ENCODE measurements at places on chromosomes 2 and 18. TPM values are rescaled to one million over a fixed set of nuclear protein-coding genes. Genes with fewer than 3 reads are reported as not detected.
A peak's percentile ranks its signal among the peaks of the same experiment; 100 is the strongest.

- peak; percentile 82 for DNase-seq
These were observed 21.6 kb downstream of the PTPN2 start for GRCh38 chr18:12862467-12862866.

DNA sequence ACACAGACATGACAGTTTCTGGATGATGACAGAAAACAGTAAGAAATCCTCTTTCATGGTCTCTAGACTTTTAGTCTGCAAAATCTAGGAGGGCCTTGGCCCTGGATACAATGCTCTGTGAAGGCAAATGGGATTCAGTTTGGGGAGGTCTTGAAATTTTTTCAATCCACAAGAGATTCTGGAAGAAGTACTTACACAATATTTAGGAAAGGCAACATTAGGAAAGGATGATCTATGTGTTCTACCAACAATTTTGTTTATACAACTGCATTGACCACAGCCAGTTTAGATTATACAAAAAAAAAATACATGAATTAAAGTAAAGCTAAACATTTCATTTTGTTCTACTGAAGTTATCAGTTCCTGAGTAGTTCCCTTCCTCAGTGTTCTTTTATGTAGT is 208.0 kb downstream of the SRBD1 start:
- DNase-seq, result no peak

GRCh38 chr2:107281637-107282036 is 395.7 kb upstream of the ST6GAL2 start:
- DNase-seq, result no peak

DNA sequence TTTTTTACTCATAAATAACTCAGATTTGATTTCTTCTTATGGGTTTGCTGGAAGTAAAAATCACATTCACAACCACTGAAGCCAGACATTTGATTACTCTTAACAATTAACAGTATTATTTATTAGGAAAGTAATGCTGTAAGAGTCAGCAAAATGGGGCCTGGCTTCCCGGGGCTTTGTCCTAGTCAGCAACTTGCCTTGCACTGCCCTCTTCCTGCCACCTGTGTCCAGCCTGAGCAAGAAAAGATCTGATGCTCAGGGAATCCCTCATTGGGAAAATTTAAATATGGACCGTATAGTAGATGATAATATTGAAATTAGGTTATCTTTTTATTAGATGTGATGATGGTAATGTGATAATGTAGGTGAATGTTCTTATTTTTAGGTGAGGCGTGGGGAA is 30.8 kb upstream of the ACYP2 start:
- DNase-seq, result no peak

DNA sequence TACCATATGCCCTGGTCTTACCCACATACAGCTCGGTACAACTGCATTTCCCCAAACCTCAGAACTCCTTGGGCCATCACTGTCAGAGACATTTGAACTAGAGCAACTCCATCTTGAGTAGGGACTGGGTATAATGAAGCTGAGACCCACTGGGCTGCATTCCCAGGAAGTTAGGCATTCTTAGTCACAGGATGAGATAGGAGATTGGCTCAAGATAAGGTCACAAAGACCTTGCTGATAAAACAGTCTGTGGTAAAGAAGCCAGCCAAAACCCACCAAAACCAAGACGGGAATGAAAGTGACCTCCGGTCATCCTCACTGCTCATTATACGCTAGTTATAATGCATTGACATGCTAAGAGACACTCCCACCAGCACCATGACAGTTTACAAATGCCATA is 131.3 kb downstream of the PIK3C3 start:
- DNase-seq, result no peak

- DNase-seq, result no peak
These were observed 8.1 kb upstream of the GPBAR1 start for GRCh38 chr2:218252509-218253231.

- DNase-seq, result no peak
These were observed 352.0 kb downstream of the THSD7B start for GRCh38 chr2:137117385-137117784.

- DNase-seq, result no peak
These were observed 7.9 kb downstream of the UGP2 start for GRCh38 chr2:63849381-63850203.

- no peak for DNase-seq
These were observed 39.2 kb upstream of the SULT1C3 start for GRCh38 chr2:108200569-108200968.

DNA sequence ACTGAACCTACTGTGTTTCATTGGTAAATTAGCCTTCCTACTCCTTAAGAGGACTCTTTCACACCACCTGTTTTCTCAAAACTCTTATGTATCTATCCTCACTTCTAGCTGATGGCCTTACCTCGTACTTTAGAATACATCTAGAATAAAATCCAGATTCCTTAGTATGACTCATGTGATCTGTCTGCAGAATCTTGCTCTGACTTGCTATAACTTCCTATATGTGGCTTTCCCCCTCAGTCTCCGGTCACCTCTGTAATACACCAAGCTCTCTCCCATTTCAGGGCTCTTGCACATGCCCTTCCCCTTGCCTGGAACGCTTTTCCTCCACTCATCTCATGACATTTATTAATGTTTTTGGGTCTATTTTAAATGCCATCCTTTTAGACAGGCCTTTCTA is 95.6 kb upstream of the LHCGR start:
- no peak for DNase-seq

- no peak for DNase-seq
These were observed 53.8 kb upstream of the TMEM182 start for GRCh38 chr2:102707796-102708695.

DNA sequence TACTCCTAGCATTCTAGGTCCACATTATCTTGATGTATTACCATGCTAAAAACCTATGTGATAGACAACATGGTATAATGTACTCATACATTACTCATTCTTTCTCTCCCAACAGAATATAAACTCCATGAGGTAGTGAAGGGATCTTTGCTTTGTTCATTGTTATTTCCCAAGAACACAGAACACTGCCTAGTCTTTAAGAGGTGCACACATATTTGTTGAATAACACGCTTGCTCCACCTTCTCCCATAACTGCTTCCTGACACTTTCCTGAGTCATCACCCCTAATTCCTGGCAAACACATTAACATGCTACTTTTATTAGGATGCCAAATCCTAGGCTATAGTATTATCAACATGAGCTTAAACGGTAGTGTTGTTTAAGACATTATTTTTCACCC is 41.3 kb downstream of the REV1 start:
- no peak for DNase-seq

DNA sequence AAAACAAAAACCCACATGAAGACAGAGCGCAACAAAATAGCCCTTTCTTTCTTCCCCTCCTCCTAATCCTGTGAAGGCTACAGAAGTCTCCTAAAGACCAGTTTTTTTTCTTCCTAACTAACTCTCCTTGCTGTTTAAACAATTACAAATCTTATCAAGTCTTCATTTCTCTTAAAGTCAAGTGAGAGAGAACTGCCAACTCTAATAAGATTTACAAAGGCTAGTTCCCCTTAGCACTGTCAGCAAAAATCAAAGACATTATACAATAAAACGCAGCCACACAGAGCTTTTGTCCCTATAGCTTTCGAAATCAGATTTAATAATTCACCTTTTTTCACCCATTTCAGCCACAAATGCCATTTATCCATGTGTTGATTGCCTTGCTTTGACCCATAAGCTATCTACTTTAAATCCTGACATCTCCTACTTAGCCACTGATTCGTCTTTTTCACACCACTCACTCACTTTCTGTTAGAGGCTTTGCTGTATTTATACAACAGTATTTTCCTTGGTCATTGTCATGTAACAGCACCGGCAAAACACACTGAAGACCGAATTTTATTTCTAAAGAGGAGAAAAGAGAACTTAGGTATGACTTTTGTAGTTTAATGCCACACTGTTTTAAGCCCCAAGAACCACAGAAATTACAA is 5.9 kb downstream of the NRXN1 start:
- DNase-seq, result no peak

DNA sequence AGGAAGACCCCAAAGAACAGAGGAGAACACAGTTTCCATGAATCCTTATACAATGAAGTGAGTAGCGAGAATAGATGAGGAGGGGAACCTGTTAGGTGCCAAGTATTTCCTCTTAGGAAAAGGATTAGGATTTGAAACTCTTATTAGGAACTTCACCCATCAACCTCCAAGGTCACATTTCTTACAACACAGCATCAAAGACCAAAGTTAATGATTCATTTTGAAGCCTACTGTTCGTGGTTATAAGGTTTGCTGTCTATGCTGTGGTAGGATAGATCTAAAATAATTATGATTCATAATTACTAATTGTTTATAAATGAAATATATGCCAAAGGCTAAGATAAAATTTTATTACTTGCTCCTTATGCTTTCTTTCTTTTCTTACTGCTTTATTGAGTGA is 6.1 kb downstream of the CFAP221 start:
- DNase-seq, result no peak

GRCh38 chr2:20015482-20016083 is 3.1 kb upstream of the MATN3 start:
- DNase-seq, result no peak

GRCh38 chr2:239309398-239310245 is 91.2 kb downstream of the HDAC4 start:
- DNase-seq, result no peak

DNA sequence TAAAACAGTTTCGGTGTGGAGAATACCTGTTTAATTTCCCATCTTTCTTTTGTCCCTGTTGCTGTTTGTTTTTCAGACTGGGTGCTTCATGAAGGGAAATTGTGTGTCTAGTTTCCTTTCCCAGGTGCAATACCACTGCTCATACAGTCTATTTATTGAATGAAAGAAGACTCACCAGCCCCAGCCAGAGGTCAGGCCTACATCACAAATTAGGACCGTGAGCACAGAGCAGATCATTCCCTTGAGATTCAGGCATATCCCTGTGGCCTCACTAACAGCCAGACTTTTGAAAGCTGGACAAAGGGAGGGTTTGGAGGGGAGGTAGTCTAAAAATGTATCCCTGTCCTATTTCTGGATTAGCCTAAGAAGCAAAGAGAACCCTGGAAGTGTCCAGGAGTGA is 278.9 kb downstream of the IRS1 start:
- DNase-seq, result no peak

DNA sequence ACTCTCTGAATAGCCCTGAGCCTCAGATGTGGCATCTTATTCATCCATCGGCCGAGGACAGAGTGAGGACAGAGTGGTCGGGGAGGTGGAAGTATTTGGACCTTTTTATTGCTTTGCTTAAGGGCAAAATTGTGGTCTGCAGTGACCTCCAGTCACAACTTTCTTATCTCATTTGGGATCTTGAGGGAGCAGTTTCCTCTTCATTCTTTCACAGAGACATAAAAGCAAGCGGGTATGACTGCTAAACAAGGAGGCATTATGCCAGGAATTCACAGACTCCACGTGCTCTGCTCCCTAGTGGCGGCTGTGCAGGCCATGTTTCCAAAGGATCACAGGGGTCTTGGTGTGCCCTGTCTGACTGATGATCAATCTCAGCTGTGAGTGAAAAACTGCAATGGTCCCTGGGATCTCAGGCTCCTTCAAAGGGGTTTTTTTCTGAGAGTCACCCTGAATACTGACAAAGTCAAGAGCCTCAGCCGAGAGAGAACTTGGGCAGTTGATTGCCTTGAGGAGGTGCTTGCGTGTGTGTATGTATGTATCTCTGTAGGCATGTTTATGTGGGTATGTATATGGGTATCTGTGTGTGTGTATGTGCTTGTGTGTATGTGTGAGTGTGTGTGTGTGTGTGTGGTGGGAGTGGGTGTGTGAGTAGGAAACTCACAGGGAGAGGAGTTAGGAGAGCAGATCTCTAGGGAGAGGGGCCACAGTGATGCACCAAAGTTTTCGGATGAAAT is 47.7 kb downstream of the RAPGEF4 start:
- no peak for DNase-seq

GRCh38 chr18:79554321-79554720 is 125.3 kb upstream of the CTDP1 start:
- DNase-seq, result no peak

The ADCYAP1 gene
- not detected for total RNA-seq

The GALNT3 gene
- 22.6 TPM for total RNA-seq

The FRZB gene
- total RNA-seq, result 4.7 TPM

The CNGA3 gene
- not detected for total RNA-seq

The SERPINE2 gene
- total RNA-seq, result 76.0 TPM

The HOXD12 gene
- total RNA-seq, result not detected

The RBKS gene
- 1.1 TPM for total RNA-seq

The ANKRD30B gene
- total RNA-seq, result not detected

The UGT1A3 gene
- not detected for total RNA-seq

The SAG gene
- not detected for total RNA-seq

The CCDC150 gene
- 31.9 TPM for total RNA-seq

The NYAP2 gene
- total RNA-seq, result not detected

The SCTR gene
- not detected for total RNA-seq

Data from H1 (cell line).